ENCODE measurements at places on chromosomes 6 and 20. TPM values are rescaled to one million over a fixed set of nuclear protein-coding genes. Genes with fewer than 3 reads are reported as not detected.
A peak's percentile ranks its signal among the peaks of the same experiment; 100 is the strongest.

The ULBP1 gene
- not detected for total RNA-seq

The TFAP2C gene
- total RNA-seq, result 0.57 TPM

The CENPW gene
- total RNA-seq, result 77.9 TPM

DNA sequence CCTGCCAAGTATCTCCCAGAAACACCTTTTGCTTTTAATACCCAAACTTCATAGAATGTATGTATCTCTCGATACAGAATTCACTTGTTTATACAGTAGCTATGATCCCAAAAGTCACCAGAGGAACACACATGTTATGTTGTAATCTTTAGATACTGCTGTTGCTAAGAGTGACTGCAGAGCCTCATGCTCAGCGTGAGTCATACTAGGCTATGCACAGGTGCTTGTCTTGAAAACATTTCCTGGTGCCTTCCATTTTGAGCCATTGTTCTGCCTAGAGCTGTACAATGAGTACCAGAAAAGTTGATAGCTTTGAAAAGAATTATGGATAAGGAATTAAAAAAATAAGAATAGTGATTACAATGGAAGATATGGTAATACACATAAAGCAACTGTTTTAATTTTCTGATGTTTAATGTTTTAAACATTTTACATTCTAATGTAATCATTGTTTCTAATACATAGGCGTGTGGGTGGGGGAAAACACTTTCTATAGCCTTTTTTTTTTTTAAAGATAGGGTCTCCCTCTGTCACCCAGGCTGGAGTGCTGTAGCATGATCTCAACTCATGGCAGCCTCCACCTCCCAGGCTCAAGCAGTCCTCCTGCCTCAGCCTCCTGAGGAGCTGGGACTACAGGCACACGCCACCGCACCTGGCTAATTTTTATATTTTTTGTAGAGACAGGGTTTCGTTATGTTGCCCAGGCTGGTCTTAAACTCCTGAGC is 79.4 kb downstream of the CD24 start:
- H3K4me1 ChIP-seq, result no peaks in the 10 kb centered on the region
- no peak overlapping the region for H3K27ac ChIP-seq
- H3K27me3 ChIP-seq, result no peaks in the 10 kb centered on the region
- no peaks in the 10 kb centered on the region for H3K36me3 ChIP-seq
- no peak overlapping the region for H3K4me3 ChIP-seq
- DNase-seq, result no peak

- peaks cover 6% of the 10 kb centered on the region for H3K4me1 ChIP-seq
- no peak overlapping the region for H3K4me3 ChIP-seq
- H3K36me3 ChIP-seq, result no peaks in the 10 kb centered on the region
Measured at GRCh38 chr6:37140145-37140544, 29.8 kb upstream of the PIM1 start.

GRCh38 chr6:13593720-13594119 is 19.3 kb downstream of the SIRT5 start:
- no peak overlapping the region for H3K27ac ChIP-seq
- no peaks in the 10 kb centered on the region for H3K27me3 ChIP-seq
- DNase-seq, result no peak
- no peaks in the 10 kb centered on the region for H3K4me1 ChIP-seq

DNA sequence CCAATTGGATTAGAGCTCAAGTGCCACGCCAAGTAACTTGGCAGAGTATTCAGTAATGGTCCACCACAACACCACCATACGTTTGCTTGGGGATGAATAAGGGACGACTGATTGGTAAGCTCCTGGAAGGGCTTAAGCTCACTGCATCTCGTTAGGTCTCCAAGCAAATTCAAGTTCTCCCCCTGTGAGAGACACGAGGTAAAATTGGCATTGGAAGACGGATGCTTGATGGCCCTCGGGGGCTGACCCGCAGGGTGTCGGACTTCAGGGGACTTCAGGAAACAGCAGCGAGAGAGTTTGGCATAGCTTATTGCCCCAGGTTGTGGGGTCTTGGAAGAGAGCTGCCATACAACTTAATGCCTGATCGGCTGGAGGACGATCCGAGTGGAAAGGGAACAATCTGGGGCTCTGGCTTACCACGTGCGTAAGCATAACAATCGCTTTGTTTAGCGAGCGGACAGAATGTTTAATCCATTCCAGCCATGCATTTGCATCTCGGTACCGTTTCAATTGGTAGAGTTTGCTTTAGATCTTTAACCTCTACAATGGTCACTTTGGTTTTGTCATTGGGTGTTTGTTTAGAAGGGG is 4.8 kb upstream of the ZNFX1 start:
- no peak overlapping the region for H3K4me3 ChIP-seq
- peaks cover 64% of the 10 kb centered on the region for H3K36me3 ChIP-seq
- no peak overlapping the region for H3K27ac ChIP-seq
- no peak for DNase-seq
- H3K27me3 ChIP-seq, result no peaks in the 10 kb centered on the region

DNA sequence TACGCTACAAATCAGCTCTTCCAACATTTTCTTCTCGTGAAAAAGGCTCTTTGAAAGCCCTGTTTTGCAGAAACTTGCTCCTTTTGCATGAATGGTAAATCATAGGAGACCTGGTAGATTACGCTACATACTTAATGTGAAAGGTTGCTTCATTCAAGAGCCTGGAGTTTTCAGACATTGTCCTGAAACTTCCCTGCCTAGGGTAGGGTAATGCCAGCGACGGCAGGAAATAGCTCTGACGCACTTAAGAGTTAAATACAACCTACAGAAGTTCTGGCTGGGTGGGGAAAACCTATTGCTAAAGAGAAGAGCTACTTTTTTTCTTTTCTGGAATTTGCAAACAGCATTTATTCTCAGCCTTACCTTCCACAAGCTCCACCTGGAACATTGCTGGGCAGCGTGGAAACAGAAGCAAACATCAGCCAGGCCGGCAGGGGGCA is 144.5 kb downstream of the LPA start:
- H3K27me3 ChIP-seq, result no peaks in the 10 kb centered on the region
- H3K4me1 ChIP-seq, result no peaks in the 10 kb centered on the region
- H3K36me3 ChIP-seq, result no peaks in the 10 kb centered on the region

- DNase-seq, result no peak
- no peak overlapping the region for H3K27ac ChIP-seq
- H3K4me3 ChIP-seq, result no peak overlapping the region
- no peaks in the 10 kb centered on the region for H3K4me1 ChIP-seq
- H3K27me3 ChIP-seq, result no peaks in the 10 kb centered on the region
- no peaks in the 10 kb centered on the region for H3K36me3 ChIP-seq
Measured at GRCh38 chr6:63819831-63820230, 184.2 kb downstream of the PHF3 start.

DNA sequence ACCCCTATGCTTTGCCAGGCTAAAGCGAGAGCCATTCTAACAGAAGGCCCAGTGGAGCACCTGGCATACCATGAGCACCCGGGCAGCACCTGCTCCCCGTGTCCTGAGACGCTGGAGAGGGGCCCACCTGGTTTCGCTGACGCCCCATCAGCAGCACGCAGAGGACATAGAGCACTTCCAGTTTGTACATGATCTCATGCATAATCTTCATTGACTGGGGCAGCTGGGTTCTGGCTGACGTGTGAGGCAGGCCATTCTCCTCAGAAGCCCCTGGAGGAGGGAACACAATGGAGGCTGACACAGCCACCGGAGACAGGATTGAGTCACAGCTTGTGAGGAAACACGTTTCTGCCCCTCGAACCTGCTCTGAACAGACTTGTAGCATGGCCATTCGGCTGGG is 65.4 kb downstream of the MYH7B start:
- H3K4me3 ChIP-seq, result no peak overlapping the region
- H3K27me3 ChIP-seq, result no peaks in the 10 kb centered on the region
- peaks cover 4% of the 10 kb centered on the region for H3K36me3 ChIP-seq

- H3K27me3 ChIP-seq, result no peaks in the 10 kb centered on the region
- no peak overlapping the region for H3K4me3 ChIP-seq
- DNase-seq, result no peak
- no peaks in the 10 kb centered on the region for H3K36me3 ChIP-seq
- H3K27ac ChIP-seq, result no peak overlapping the region
Measured at GRCh38 chr20:10398834-10399369, 35.1 kb downstream of the MKKS start.

GRCh38 chr20:32443386-32443974 is 85.3 kb downstream of the ASXL1 start:
- no peaks in the 10 kb centered on the region for H3K4me1 ChIP-seq
- H3K27ac ChIP-seq, result no peak overlapping the region
- no peak overlapping the region for H3K4me3 ChIP-seq
- no peaks in the 10 kb centered on the region for H3K27me3 ChIP-seq
- no peak for DNase-seq

GRCh38 chr6:128365520-128366160 is 154.8 kb downstream of the PTPRK start:
- H3K4me1 ChIP-seq, result peaks cover 16% of the 10 kb centered on the region
- H3K27me3 ChIP-seq, result no peaks in the 10 kb centered on the region
- H3K36me3 ChIP-seq, result no peaks in the 10 kb centered on the region
- DNase-seq, result peak; percentile 39
- peak overlapping the region; percentile 63 for H3K27ac ChIP-seq
